Fibroblast of mammary gland (primary cell): ENCODE measurements at places on chromosomes 4 and X.
A peak's percentile ranks its signal among the peaks of the same experiment; 100 is the strongest.

GRCh38 chr4:88242144-88242543, 42.2 kb downstream of the PPM1K start:
- DNase-seq = peak; percentile 3

GRCh38 chrX:99719140-99719539, 690.9 kb downstream of the PCDH19 start:
- no peak for DNase-seq

GRCh38 chr4:168177546-168178149, 85.3 kb downstream of the ANXA10 start:
- no peak for DNase-seq

- DNase-seq = no peak
These were observed 195.1 kb upstream of the VCX start for GRCh38 chrX:7647831-7648230.

DNA sequence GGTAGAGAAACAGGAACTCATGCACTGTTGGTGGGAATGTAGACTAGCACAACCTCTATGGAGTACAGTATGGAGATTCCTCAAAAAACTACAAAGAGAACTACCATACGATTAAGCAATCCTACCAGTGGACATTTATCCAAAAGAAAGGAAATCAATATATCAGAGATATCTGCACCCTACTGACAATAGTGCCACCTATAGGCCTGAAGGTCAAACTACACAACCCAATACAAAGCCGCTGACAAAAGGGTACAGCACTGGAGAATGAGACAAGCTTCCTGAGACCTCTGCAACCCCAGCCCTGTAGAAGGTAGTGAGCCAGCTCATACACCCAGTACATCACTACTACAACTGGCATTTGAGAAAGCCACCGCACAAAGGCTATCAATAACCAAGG, 67.1 kb downstream of the CBR4 start:
- DNase-seq = peak; percentile 13

DNA sequence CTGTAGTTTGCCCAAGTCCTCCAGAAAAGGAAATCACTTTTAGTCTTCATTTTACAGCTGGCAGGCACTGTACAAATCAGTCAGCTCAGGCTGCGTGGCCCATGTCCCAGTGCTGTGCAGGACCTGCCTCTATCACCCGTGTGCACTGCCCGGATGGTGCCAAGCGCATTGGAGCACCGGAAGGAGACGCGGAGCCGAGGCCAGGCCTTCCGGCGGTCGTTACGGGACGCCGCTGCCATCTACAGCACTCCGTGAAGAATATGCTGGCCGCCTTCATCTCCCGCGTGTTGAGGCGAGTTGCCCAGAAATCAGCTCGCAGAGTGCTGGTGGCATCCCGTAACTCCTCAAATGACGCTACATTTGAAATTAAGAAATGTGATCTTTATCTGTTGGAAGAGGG, at the start of gene PDHA2:
PDHA2 (plus strand) TSS at position 203 of the 400 bp plus-strand sequence; CDS start at position 261, 58 bp downstream.
- DNase-seq = no peak

DNA sequence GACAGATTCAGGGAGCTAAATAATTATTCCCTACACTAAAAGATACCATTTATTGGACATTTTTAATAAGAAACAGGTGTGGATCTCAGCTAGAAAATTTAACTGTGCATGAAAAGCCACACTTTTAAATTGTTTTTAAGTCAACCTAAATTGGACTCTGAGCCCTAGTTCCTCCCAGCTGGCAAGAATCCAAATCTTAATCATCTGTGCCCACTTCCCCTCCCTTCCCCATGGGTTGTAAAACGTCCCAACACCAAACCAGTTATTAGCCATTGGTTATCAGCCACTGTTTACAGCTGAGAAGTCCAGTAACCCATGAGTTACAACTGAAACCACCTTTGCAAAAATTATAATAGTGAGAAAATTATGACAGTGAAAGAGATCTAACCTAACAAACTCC, 125.6 kb upstream of the S100G start:
- no peak for DNase-seq

DNA sequence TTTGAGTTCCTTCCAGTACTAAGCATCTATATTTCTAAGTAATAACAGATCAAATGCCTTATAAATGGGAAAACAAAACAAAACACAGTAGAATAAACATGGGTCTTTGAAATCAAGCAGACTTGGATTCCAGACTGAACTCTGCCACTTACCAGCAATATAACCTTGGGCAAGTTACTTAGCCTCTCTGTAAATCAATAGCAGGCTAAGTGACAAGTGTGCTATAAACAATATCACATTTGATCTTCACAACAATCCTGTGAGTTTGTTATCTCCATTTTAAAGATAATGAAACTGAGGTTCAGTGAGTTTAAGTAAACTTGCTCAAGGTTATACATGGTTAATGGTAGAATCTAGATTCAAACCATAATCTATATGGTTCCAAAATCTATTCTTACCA, 165.8 kb downstream of the GPC3 start:
- DNase-seq = no peak

DNA sequence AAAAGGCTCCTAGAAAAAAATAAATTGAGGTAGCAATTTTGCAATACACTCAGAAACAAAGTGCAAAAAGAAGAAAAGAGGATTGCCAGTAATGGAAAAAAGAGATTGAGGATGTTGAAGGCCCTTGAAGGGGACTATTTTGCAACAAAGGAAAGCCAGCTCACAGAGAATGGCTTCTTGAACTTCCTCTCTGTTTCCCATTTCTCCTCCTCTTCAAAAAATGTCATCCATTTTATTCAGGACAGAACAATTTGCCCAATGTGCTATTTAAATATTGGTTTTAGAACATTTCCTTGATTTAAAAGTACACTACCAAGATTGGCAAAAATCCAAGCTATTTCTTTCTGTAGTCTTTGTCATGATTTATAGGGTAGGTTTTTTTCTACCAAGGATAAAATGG, 60.2 kb downstream of the GASK1B start:
- no peak for DNase-seq

- DNase-seq = peak; percentile 50
These were observed 587 bp downstream of the CD99 start for GRCh38 chrX:2691543-2692220.

DNA sequence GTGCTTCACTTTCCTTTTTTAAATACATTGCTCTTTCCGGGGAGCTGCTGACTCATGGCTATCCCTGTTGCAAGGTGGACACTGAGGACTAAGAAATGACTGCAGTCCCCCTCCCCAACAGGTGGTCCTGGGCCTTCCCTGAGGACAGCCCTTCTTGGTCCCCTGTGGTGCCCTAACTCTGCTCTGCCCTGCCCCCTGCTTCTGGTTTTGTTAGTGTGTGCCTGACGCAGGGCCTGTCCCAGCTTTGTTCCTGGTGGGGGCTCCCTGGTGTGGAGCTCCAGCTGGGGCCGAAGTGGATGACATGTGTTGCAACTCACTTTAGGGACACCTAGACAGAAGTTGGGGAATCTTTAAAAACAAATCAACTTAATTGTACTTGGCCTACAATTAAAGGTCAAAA, 81.9 kb downstream of the TMEM144 start:
- DNase-seq = no peak

DNA sequence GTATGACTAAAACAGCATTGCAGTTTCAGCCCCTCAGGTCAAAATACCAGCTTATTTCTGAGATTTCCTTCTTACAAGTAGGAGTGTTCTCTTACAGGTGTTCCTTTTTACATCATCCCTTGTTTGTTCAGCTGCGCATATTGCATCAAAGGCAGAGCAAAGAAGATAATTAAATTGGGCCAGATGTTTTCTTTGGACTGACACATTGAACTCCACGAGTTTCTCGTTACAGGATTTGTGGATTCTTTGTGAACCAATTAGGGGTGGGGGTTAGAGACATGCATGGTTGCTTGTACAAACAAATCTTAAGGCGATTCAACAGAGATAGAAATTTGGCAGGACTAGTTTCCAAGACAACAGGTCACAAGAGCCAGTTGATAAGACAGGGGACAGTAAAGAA, 95.7 kb downstream of the SPANXN4 start:
- no peak for DNase-seq

- no peak for DNase-seq
These were observed at the start of gene FGA for GRCh38 chr4:154590329-154591006. TSS of gene FGA (minus strand) at chr4:154590742. CDS start at chr4:154590687, 55 bp downstream.

DNA sequence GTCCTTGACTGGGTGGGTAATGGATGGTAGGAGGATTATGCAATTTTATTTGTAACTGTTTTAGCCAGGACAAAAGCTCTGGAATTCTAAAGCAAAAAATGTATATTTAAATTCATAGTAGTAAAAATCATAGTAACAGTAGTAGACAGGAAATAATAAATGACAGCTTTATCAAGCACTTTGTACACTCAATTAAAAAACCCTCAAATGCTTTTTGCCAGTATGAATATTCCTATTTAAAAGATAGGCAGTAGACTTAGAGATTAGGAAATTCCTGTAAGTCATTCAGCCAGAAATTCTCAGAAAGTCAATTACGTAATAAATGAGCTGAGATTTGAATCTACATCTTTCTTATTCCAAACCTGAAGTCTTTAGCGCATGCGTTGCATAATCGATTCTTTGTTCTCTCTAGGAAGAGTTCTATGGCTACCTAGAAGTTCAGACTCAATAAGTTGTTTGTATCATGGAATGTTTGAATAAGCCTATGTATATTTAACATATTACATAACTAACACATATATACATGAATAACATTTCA, 2.5 kb downstream of the AADAT start:
- DNase-seq = peak; percentile 20

DNA sequence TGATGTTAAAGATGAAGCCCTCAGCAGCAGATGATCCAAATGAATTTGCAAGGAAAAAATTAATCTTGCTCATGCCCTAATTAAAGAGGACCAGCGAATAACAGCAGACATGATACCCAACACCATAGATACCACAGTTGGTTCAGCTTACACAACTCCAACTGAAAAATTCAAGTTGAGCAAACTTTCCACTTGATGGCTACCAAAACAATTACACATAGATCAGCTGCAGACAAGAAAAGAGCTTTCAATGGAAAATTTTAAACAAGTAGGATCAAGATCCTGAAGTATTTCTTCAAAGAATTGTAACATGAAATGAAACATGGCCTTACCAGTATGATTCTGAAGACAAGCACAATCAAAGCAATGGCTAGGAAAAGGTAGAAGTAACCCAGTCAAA, 90.0 kb downstream of the KLHL13 start:
- DNase-seq = no peak

DNA sequence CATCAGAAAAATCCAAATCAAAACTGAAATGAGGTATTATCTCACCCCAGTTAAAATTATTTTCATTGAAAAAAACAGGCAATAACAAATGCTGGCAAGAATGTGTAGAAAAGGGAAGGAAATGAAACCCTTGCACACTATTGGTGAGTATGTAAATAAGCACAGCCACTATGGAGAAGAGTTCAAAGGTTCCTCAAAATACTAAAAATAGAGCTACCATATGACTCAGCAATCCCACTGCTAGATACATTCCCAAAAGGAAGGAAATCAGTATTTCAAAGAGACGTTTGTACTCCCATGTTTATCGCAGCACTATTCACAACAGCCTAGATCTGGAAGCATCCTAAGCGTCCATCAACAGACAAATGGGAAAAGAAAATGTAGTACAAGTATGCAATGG, 932.4 kb downstream of the PCDH18 start:
- DNase-seq = no peak

- no peak for DNase-seq
These were observed 200.3 kb downstream of the AASDH start for GRCh38 chr4:56186808-56187523.

DNA sequence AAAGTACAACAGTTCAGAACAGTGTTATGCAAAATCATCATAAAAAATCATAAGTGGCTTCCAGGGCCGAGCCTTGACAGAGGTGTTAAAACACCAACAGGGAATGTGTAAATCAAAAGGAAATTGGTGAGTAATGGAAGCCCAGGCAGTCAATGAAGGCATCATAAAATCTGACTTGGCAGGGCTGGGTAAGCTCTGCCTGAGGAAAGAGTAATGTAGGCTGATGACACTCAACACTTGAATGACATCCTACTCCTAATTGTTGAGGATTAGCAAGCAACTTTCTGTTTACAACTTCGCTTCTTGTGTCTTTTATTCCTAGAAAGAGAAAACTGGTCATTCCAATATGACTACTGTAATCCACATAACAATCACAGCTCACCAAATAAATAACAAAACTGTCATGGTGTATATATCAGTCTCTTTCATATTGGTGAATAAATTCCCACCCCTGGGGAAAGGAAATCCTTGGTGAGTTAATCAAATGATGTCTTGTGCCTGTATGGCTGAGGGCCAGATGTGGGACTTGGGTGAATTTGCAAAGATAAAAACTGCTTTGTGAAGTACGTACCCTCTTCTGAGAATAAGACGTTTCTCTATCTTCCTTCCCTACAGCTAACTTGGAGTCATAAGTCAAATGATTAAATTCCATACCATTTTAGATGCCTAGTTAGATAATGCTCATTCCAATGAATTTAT, 196.8 kb downstream of the DCHS2 start:
- no peak for DNase-seq

- no peak for DNase-seq
These were observed 1228.9 kb downstream of the PCDH7 start for GRCh38 chr4:31949045-31949444.
